ENCODE measurements at places on chromosomes 1 and 21. TPM values are rescaled to one million over a fixed set of nuclear protein-coding genes. Genes with fewer than 3 reads are reported as not detected.

Gene FGR
- 57.0 TPM for total RNA-seq

Gene MYOC
- not detected for total RNA-seq

- no peak for DNase-seq
These were observed 15.1 kb upstream of the TARBP1 start for GRCh38 chr1:234494049-234494448.

DNA sequence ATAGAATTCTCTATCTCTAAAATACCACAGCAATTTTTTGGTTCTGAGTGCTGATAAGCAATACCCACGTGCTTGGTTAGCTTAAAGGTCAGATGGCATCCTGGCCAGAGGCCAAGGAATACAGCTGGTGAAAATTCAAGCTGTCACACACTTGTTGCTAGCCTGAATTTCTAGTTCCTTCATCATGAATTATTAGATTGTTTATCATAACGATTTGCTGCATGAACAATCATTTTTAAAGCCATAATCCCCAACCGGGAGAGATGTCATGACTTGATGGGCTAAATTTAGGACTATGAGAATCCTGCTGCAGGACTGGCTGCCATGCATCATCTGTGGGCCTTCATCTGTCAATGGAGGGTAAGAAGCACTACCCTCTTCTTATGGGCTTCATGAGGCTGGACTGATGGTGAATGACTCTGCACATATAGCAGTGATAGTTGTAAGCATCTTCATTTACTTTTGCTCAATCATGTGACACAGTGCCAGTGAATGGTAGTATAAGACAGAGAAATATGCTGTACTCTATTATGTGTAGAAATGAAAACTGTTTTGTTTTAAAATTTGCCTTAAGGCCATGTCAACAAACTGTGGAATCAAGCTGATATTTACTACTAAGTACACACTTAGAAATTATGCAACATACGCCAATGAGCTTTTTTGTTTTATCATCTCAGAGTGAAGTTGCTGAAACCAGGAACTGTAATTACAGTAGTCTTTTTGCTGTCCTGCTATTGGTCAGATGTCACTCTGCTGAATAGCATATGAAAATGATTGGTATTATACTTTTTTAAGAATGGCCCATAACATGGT lies 80.5 kb upstream of the RALGPS2 start:
- DNase-seq = no peak

Gene PM20D1
- total RNA-seq = 2.3 TPM

Gene PARS2
- total RNA-seq = 4.5 TPM

DNA sequence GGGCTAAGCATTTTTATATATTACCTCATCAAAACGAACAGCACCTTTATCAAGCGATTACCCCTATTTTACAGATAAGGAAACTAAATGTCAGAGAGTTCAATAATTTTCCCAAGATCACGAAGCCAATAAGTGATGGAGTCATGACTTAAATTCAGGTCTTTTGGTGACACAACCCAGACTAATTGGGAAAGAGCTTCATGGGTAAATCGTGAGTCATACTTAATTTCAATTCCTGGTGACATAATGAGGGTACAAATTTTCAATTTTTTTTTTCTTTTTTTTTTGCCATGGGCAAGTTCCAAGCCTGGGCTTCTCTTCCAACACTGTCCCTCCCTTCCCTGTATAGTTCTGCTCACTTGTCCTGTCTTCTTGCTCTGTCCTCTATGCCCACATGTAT lies 30.1 kb upstream of the IL10 start:
- DNase-seq = no peak

DNA sequence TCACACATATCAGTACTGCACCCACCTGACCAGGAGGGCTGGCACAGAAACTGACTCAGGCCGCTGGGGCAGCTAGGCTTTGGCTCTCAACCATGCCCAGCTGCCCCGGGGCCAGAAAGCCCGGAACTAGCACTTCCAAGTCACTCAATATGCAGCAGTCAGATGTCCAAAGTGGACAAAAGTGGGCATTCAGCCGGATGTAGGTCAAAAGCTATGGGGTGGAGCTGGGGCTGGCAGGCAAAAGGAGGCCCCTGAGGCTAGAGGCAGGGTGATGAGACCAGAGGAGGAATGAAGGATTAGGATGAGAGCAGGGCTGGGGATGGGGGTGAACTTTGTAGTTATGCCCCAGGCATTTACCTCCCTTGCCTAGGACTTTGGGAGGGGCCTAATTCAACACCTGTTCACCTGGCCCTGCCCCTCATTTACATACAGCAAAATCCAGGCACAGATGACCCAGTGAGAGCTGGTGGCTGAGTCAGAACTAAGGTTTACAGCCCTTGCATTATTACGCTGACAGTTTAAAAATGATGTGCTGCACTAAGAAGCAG lies 30.7 kb upstream of the EDN2 start:
- no peak for DNase-seq

- peak; percentile 54 for DNase-seq
These were observed 32.8 kb downstream of the C2CD2 start for GRCh38 chr21:41921021-41921420.

GRCh38 chr1:53381790-53382401 lies 54.0 kb upstream of the LRP8 start:
- DNase-seq = no peak

DNA sequence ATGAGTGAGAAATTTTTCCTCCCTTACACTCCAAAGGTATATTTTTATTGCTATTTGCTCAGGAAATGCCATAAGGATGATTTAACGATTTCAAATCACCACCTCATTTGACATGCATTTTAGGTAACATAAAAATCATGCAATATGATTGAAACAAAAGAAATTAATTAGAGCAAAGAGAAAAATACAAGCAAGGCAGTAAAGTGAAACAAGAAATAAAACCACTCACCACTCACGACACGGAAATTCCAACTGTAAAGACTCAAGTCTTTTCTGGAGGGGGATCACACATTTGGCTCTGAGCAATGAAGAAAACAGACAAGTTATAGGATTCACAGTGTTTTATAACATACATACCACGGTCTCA lies 86.8 kb upstream of the ARHGAP29 start:
- no peak for DNase-seq
